ENCODE measurements at places on chromosomes 7 and 10.

GRCh38 chr10:93181271-93182048 lies 107.8 kb downstream of the CYP26A1 start:
- no peak for DNase-seq

GRCh38 chr10:50604809-50605208 lies 18.9 kb downstream of the SGMS1 start:
- no peak for DNase-seq

- no peak for DNase-seq
Measured at GRCh38 chr7:2090526-2091520, 141.9 kb downstream of the MAD1L1 start.

DNA sequence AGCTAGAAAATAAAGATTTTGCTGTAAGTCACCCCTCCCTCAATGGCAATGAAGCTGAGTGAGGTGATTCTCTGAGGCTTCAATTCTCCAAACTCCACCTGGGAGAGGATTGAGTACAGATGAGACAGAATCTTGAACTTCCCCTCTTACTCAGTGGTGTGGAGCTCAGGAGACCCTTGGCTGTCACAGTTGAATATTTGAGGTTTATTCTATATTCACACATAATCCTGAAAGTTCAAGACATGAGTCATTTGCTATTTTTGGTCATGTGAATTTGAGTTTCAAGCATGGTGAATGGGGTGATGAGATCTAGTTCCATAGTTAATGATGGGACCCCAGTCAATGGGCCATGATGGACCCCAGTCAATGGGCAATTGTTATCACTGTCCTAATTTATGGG lies 13.9 kb upstream of the TECTB start:
- no peak for DNase-seq

GRCh38 chr10:105785721-105786120 lies 1144.6 kb downstream of the SORCS3 start:
- DNase-seq: no peak

- no peak for DNase-seq
Measured at GRCh38 chr10:48794074-48794473, 109.4 kb downstream of the WDFY4 start.

DNA sequence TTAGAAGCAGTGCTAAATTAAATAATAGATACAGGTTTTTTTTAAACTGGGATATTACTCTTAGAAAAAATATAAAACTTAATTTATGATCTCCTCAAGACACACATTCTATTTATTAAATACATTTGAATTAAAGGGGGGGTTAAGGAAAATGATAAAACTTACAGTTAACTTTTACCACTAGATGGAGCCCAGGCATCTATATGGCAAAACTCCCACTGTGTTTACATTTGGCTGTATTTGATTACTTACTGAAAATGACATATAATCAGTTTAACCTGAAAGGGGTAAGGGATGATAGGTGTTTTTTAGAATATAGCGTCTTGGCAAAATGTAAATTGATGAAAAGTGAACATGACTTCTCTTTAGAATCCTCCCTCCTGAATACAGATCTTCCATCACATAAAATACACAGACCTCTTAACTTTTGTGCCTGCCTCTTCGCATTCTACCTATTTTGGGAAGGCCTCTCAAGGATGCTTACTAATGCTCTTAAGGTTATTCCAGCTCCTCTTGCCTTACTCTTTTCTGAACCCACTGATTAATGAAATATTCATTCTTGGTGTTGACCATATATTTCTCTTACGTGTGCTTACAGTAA lies 235.7 kb downstream of the AGMO start:
- no peak for DNase-seq

DNA sequence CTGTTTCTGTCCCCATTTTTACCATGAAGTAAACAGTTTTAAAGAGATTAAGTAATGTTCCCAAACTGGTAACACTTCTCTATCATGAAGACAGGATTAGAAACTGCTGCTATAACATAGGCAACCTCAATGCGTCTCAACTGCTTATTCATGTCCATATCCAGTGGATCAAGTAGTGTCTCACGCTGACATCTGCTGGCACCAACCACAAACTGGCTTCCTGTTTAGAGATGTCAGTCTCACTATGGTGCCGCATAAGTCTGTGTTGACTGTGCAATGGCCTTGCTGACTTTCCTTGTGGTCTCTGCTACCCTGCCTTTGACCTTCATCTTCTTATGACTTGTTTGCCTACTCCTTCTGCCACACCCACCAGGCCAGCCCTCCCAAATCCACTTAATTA lies 369.6 kb upstream of the DPP6 start:
- no peak for DNase-seq

DNA sequence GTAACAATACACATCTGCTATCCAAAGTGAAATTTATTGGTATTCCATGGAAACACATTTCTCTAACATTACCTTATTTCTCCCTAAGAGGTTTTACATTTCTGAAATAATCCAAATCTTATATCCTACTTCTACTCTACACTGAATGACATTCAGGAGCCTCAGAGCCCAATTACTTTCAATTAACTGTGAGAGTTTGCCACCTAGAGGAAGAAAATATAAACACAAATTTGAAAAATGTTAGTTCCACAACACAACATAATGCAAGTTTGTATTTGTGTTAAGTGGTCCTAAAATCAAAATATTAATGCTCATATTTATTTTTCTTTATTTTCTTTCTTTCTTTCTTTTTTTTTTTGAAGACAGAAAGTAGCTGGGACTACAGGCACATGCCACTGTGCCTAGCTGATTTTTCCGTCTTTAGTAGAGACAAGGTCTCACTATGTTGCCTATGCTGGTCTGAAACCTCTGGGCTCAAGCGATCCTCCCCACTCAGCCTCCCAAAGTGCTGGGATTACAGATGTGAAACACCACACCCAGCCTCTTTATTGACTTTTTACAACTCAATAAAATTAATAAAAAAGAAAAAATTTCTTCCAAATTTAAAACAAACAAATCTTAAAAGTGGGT lies 46.0 kb downstream of the ATAD1 start:
- peak; percentile 20 for DNase-seq

DNA sequence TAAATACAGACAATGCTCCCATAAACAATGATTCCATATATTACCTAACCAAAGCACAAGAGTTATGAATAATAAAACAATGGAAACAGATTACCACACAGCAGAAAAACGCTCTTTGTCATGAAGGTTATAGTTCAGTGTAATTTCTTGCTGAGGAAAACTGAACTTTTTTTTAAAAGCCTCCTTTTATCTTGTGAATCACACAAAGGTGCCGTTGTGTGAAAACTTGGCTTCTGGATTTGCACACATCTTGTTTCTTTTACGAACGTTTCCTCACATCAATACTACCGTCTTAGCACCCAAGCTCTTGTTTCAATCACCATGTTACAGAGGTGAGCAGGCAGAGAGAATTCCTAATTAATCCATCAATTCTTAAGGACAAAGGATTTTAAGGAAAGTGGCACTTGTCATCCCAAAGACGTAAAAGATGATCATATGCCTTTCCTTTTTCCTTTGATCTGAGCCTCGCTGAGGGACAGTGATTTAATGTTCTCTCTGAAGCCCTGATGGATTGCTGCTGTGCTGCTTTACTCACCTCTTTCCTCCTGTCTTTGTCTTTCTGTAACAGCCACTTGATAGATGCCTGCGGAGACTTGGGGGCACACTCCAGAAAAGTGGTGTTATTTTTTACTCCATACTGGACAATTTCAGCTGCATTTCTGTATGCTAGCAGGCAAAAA lies 110.1 kb downstream of the CD36 start:
- no peak for DNase-seq

- no peak for DNase-seq
Measured at GRCh38 chr7:103856929-103857328, 132.5 kb downstream of the RELN start.

DNA sequence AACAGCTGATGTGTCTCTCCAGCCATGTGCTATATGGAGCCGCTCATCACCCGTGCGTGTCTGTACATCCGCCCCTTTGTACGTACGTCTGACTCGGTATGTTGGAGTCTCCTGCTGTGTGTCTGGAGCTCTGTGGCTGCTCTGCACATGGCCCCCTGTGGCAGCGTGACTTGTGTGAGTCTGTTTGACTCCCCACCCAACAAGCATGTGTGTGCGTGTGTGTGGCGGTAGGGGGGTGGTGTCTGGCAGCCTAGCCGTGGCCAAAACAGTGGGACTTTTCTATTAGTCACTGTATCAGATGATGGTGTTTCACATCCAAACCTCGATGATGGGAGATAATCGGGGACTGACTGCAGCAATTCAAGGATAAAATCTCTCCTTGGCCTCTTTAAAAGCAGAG lies 94.1 kb downstream of the COL13A1 start:
- DNase-seq: no peak

- DNase-seq: no peak
Measured at GRCh38 chr7:48130658-48131108, 40.6 kb upstream of the ABCA13 start.

- DNase-seq: no peak
Measured at GRCh38 chr10:14602807-14603533, 171.7 kb downstream of the FAM107B start.

- no peak for DNase-seq
Measured at GRCh38 chr7:101547916-101548661, 81.0 kb downstream of the MYL10 start.

GRCh38 chr7:142348921-142349405 lies 91.1 kb upstream of the PRSS58 start:
- no peak for DNase-seq

DNA sequence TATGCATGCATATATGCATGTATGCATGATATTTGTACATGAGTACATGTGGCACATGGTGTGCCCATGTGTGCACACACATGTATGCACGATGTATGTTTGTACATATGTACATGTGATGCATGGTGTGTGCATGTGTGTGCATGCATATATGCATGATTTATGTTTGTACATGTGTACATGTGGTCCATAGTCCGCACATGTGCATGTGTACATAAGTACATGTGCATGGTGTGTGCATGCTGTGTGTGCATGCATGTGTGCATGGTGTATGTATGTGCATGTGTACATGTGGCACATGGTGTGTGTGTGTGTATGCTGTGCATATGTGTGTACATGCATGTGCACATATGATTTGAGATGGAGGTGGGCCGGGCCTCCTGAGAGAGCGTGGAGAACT lies 384.2 kb downstream of the TYW1 start:
- DNase-seq: no peak

- no peak for DNase-seq
Measured at GRCh38 chr7:134879815-134880475, 100.5 kb downstream of the CALD1 start.
